Stimulated activated CD8-positive, alpha-beta memory T cell treated with anti-CD3 and anti-CD28 coated beads, Interleukin-15, amount 100 ng/mL, for 24 hours (primary cell): ENCODE measurements at places on chromosomes 4 and X.

- DNase-seq: no peak
These were observed 43.6 kb downstream of the BLTP1 start for GRCh38 chr4:122195718-122196117.

DNA sequence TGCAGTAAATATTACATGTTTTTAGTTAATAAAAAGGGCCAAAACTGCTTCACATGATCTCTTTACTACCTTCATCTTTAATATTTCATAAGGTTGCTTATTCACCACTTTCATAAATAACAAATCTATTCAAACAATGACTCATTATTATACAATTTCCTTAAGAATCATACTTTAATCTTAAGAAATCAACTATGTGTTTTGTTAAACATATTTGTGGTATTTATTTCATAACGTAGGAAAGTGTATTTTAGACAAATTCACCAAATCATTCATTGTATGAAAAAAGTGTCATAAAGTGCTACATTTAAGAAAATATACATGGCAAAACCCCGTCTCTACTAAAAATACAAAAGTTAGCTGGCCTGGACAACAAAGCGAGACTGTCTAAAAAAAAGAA is 150.5 kb upstream of the RXFP1 start:
- no peak for DNase-seq

DNA sequence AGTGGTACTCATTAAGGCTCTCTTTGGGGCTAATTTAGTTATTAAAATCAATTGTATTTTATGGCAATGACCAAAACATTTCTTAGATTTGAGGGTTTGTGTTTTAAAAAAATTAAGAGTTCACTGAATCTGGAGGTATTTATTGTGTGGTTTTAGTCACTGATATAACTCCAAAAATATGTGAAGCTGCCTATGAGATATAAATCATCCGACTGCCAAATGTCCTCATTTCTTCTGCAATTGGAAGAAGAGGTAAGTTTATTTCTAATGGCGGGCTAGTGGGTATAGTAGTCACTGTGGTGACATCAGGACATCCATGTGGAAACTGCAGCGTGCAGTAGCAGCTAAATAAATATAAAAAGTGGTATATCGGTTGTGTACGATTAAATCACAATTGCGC is 205.5 kb downstream of the MID1 start:
- DNase-seq: no peak

GRCh38 chr4:54063737-54064316 is 578 bp downstream of the CHIC2 start:
- peak; percentile 3 for DNase-seq

GRCh38 chr4:36041340-36041739 is 203.0 kb downstream of the ARAP2 start:
- no peak for DNase-seq

GRCh38 chr4:186502231-186502630 is 53.1 kb downstream of the MTNR1A start:
- DNase-seq: no peak

DNA sequence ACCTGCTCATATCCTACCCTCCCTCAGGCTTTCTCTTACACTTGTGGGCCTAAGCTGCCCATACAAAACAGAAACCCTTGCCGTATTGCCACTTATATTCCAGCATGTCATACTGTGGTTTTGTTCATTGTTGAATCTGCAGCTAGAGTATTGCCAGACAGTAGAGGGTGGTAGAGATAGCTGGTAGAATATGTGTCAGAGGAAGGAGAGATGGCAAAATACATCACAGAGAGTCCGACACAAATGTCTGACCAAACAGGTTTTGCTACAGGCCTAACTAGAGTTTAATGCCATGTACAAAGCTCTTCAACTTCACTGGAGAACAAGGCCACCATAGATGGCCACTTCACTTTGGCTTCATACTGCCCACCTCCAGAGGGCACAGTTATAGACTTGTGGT is 160.1 kb downstream of the EFHC2 start:
- no peak for DNase-seq

- no peak for DNase-seq
These were observed 6.2 kb downstream of the NR0B1 start for GRCh38 chrX:30302956-30303355.

- DNase-seq: no peak
These were observed 115.1 kb downstream of the CAMK2D start for GRCh38 chr4:113646442-113646822.

GRCh38 chrX:53005327-53005726 is 43.3 kb upstream of the GPR173 start:
- no peak for DNase-seq

DNA sequence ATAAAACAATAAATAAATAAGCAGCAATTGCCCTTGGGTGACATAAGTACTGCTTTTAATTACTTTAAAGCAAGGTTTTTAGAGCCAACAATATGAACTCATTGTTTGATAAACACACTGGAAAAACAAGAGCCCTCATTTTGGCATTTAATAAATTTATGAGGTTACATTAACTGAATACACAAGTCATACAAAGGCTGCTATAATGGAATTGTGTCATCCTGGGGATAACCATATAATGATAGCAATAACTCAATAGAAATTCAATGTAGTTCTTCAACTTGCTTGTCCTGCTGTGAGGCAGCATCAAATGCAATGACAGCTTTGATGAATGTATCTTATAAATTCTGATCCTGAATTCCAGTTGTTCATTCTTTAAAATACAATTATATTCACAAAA is 1512.5 kb downstream of the STIM2 start:
- DNase-seq: no peak

DNA sequence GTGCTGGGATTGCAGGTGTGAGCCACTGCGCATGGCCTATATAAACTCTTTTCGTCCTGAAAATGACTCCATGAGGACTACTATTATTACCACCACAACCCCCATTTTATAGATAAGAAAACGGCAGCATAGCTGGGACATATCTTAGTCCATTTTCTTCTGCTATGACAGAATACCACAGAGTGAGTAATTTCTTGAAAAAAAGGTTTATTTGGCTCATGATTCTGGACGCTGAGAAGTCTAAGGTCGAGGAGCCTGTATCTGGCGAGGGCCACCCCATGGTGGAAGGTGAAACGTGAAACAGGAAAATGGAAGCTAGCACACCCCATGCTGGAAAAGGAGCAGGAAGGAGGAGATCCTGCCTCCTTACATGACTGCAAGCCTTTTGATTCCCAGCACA is 68.9 kb downstream of the SMIM20 start:
- DNase-seq: no peak

- DNase-seq: peak; percentile 14
These were observed 12.7 kb upstream of the RBBP7 start for GRCh38 chrX:16882702-16883486.

DNA sequence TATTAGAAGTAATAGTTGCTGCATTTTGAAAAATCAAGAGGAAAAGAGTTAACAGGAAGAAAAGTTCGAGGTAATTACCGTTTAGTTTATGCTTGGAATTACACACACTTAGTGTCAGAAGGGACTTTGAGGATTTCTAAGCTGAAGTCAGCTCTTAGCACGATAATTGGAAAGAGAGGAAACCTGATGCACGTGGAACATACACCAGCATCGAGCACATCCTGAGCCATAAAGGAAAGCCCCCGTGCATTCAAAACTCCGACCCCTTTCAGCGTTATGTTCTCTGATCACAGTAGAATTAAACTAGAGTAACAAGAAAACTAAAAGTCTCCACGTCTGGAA is 400 bp upstream of the PAQR3 start:
- no peak for DNase-seq

GRCh38 chrX:118189628-118190027 is 73.0 kb upstream of the KLHL13 start:
- DNase-seq: no peak

DNA sequence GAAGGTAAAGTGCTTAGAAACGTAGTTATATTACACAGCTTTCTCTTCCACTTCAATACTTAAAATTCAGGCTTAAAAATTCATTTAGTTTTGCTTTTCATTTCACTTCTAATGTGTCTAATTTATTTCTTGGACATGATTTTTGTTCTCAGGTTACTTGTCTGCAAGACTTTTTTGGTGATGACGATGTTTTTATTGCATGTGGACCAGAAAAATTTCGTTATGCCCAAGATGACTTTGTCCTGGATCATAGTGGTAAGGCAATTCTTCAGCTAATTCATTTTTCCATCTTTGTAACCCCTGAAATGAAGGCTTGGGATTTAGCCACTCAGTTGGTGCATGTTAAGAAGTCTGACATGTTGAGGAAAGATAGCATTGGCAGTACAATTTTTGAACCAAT is 114.7 kb downstream of the DCLK2 start:
- no peak for DNase-seq

DNA sequence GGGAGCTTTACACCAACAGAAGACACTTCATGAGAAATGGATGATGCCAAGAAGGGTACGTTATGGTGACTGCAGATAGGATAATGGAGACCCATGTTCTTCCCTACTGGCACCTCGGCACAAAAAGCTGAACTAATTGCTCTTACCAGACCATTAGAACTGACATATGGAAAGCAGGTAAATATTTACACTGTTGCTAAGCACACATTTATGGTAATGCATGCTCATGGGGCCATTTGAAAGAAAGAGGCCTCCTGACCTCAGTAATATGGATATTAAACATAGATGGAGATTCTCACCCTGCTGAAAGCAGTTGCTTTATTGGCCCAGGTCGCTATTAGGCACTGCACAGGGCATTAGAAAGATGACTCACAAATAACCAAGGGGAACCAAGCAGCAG is 1759.6 kb downstream of the C4orf33 start:
- no peak for DNase-seq

- no peak for DNase-seq
These were observed 225.6 kb upstream of the FAM241A start for GRCh38 chr4:111919639-111920038.

DNA sequence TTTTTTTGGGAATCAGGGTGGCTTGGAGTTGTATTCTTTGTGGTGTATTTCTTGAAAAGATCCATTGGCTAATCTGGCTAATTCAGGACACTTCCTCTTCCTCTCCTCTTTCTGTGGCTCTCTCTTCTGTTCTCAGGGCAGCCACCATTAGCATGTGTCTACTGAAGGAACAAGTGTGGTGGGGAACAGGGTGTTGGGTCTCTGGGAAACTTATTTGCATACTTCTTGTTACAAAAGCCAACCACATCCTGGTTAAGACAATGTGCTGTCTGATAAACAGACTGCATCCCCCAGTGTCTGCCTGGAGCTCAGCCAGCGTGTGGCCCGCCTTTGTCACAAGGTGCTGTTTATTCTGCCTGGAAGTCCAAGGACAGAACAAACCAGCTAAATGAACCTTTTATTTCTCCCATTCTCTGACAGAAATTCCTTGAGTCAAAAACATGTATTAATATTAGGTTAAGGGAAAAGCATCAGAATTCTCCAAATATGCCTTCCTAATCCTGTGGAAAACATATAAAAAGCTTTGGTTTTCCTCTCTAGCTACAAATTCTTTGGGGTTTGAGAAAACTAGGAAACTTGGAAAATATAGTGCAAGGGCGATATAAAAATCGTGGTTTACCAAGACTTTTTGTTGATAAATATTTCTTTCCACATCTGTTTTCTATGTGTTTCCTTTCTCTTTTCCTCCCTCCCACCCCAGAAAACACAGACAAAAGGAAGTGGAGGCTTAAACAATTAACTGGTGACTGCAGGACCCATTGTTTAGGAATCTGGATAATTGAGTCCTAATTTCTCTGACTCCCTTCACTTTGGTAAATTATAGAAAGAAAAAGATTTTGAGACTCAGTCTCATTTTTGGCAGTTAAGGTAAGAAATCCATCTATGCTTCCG is 203.6 kb downstream of the SPRY1 start:
- DNase-seq: no peak

- no peak for DNase-seq
These were observed 204.6 kb upstream of the DIAPH2 start for GRCh38 chrX:96480081-96480480.

DNA sequence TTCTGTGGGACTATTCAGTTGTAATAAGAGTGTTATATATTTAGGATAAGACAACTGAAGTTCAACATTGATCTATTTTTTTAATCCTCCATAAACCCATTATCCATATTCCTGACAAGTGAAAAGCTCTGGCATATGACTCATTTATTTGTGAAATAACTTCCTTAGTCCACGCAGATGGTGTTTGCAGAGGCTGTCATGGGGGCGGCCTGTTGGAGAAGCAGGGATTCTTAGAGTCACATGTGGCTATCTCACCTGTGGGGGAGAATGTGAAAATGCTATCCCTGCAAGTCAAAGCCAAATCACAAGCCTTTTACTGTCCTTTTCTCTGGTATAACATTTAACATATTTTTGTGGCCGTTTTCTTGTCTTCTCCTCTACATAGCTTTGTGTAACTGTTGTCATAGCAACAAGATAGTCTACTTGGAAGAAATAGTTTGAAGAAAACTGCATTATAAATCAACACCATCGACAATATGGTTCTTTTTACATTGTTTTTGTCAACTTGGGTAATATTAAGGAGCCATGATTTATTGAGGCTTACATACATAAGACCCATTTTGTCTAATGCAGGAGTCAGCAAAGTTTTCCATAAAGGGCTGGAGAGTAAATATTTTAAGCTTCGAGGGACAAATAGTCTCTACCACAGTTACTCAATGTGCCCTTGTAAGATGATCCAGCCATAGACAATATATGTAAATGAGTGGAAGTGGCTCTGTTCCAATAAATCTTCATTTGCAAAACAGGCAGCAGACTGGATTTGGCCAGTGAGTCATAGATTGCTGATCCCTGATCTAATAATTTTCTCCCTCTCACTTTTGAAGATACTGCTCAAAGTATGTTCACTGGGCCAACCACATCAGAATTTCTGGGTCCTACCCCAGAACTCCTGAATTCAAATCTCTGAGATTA is 395.0 kb downstream of the DTHD1 start:
- DNase-seq: no peak

DNA sequence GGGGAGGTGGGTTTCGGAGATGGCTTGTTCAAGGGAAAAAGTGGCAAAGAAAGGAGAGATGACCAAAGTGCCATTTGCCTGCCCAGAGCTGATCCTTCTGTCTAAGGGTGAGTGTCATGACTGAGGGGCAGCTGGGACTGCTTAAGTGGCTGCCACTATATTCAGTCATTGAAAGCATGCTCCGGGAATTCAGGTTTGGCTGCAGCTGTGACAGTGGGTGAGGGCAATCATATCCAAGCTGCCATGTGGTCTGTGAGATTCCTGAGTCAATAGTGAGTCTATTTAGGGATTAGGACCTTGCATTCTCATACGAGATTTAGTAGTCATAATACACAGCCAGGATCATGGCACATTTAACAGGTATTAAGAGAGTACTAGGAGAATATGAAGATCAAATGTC is 138.8 kb upstream of the BANK1 start:
- no peak for DNase-seq

- DNase-seq: no peak
These were observed 97.9 kb upstream of the OR13H1 start for GRCh38 chrX:131445955-131446354.

GRCh38 chrX:103845165-103845653 is 13.2 kb upstream of the RAB9B start:
- DNase-seq: no peak

DNA sequence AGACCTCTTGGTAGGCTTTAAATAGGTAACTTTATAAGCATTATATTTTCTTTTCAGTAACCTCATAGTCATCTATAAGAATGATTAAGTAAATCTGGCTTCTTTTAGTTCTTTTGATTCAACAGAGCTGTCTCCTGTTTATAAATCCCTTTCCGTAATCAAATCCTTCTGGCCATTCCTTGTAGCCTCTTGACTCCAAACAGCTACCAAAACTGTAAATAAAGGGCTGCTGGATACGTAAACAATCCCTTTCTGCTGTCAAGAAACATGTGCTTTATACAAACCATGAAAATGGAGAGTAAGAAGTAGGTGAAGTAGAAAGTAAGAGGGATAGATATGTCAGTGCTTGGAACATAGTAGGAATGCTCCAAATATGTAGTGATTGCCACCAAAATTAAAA is 183.2 kb upstream of the CASK start:
- no peak for DNase-seq

GRCh38 chrX:1493877-1494510 is 41.3 kb upstream of the ASMTL start:
- no peak for DNase-seq
